ENCODE measurements at places on chromosomes 5 and 9.
A peak's percentile ranks its signal among the peaks of the same experiment; 100 is the strongest.

GRCh38 chr5:93926831-93927620 is 185.6 kb upstream of the POU5F2 start:
- no peak for DNase-seq

DNA sequence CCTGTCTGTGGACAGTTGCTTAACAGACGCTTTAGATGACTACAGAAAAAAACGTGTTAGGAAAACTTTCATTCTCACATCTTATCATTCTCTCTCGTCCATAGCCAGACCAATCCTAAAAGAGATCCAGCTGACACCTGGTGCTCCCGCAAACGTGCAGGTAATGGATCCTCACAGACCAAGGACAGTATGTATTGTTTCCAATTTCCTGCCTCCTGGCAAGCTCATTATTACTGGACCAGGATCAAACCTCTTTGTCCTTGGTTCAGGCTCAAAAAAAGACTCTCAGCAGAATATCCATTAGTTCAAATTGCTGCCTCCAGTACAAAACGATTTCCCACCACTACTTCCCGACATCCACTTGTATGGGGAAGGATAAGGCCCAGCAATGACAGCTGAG is 62.4 kb downstream of the SERINC5 start:
- no peak for DNase-seq

DNA sequence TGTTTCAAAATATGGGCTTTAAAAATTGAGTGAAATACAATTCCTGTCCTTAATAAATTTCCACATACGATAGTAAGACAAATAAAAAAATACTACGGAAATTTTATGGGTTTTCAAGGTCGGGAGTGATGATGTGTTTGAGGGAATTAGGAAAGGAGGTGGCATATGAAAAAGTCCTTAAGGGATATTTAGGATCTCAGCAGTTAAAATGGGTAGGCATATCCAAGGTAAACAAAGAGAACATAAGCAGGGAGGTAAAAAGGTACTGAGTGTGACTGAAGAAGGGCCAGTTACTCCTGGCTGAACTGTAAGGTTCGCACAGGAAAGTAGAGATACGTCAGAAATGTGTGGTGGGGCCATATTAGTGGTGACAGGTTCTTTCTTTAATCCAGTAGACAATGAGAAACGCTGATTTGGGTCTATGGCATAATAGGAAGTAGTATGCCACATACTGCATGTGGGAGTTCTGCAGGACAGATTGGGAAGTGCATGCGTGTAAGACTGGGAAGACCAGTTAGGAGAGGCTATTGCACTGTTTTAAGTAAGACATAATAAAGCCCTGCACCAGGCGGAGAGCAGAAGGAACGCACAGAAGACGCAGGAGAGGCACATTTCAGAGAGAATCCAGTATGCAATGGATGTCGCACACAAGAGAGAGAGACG is 937 bp upstream of the HMGCR start:
- no peak for DNase-seq

- peak; percentile 64 for DNase-seq
Measured at GRCh38 chr5:150217873-150218692, 28.2 kb downstream of the SLC6A7 start.

- DNase-seq, result no peak
Measured at GRCh38 chr5:135492319-135492626, 40.1 kb upstream of the TIFAB start.

- DNase-seq, result no peak
Measured at GRCh38 chr5:53856506-53856905, 296.1 kb downstream of the NDUFS4 start.

GRCh38 chr9:93969328-93969661 is 14.1 kb upstream of the BARX1 start:
- no peak for DNase-seq

DNA sequence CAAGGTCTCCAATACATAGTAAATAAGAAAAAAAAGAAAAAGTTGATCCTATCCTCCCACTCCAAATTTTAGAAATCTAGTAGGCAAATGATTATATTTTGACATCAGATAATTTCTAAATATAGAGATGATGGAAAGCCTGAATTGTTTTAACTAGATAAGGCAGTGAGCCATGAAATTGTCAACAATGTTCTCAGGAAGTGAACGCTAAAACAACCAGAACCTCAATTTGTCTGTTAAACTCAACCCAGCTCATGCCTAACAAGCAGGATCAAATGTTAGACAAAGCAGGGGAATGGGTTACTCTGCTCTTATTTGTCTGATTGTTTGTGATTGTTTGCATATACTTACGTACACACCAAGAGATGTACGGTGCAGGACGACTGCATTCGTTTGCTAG is 49.2 kb downstream of the ESM1 start:
- no peak for DNase-seq

GRCh38 chr9:30774326-30774725 is 1610.1 kb upstream of the ACO1 start:
- no peak for DNase-seq

DNA sequence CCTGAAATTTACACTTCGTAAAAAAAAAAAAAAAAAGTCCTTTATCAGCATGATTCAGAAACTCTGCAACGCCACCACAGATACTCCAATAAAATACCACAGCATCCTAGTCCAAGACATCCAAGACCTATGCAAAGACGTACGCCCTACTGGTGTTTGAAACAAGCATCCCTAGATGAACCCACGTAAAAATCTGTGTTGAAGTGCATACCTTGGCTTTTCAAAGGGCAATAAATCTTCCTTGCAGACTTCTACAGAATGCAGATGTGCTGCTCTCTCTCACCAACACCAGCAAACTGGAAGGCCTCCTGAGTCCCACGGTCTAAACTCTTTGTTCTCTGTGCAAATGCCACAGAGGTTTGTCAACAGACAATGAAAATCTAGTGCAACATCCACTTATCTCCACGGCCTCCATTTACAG is 38.8 kb downstream of the MYO10 start:
- DNase-seq, result no peak

- no peak for DNase-seq
Measured at GRCh38 chr5:176731506-176732160, 78.7 kb upstream of the UNC5A start.

DNA sequence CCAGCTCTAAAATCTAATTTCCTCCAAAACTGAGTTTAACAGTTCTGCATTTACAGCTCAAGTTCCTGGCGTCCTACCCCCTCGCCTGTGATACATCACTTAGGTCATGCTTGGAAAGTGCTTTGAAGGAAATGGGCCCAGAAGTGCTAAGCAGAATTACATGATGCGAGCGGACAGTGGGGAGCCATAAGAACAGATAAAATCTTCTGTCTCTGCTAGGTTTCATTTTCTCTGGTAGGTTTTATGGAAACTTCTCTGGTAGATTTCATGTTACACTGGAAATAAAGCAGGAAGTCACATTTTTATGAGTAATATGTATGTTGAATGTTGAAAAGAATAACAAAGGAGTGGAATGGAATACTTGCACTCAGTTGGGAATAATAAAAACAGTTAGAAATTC is 138.3 kb downstream of the ZDHHC21 start:
- DNase-seq, result no peak

DNA sequence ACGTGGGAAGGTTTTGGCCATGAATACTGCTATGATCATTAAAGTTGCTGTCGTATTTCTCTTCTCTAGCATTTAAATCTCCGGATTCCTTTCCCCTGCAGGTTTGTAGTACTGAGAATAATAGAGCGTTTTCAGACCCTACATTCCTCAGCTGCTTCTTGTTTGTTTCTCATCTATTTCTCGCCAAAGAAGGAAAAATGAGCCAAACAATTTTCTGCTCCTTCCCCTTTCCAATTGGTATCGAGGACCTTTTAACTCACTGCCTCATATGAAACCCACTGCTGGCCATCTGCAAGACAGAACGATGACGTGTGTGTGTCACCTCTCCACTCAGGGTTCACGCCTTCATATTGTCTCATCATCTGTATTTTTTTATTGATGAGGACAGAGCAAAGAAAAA is 689.4 kb upstream of the WWC1 start:
- no peak for DNase-seq

GRCh38 chr9:32483343-32483742 is 42.7 kb downstream of the RIGI start:
- no peak for DNase-seq

DNA sequence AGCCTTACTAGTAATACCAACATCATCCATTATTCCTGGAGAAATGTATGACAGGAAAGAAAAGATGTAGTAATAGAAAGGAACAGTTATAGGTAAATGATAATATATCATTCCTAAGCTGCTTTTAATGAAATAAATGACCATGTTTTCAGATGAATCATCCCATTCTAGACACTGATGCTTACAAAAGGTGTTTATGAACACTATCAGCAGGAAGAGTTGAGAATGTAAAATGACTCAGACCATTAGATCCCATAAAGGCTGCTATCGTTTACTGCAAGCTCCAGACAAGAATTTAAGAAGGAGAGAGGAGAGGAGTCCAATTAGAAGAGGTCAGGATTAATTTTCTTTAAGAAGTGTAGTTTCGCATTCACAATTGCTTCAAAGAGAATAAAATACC is 1033.5 kb downstream of the EFNA5 start:
- no peak for DNase-seq

DNA sequence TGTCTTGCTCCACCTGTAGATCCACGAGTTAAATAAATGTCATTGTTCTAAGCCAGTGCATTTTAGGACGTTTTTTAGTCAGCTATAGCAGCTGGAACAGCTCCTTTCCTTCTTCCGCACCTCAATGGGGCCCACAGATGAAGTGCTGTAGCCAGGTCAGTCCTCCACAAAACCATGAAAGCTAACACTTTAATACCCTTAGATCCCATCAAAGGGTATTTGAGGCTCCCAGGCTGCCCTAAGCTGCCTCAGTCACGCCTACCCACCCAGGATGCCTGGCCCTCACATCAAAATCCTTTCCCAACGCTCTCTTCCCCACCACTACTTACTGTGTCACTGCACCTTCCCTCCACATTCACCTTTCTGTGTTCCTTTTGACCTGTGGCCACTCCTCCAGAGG is 44.1 kb upstream of the ACO1 start:
- no peak for DNase-seq

DNA sequence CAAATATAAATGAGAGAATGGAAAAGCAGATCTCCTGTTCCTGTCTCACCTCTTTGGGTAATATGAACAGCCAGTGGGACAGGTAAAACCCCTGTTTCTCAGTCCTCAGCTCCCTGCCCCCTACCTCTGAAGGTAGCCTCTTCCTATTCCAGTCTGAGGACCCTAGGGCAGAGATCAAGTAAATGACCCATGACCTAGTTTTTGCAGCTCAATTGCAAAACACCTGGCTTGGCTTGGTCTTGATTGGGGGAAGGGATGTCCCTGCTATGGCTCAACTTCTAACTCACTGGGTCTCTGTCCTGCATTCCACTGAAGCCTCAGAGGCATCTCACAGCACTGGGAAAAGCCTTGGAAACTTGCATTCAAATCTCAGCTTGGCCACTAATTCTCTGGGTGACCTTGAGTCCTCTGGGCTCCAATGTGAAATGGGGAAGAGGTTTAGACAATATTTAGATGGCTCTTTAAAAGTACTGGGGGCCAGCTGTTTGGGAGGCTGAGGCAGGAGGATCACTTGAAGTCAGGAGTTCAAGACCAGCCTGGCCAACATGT is 1.6 kb upstream of the GALT start:
- DNase-seq, result no peak

- no peak for DNase-seq
Measured at GRCh38 chr9:107548298-107549142, 59.0 kb upstream of the KLF4 start.

GRCh38 chr9:104748359-104749031 is 1.0 kb downstream of the NIPSNAP3A start:
- DNase-seq, result no peak

DNA sequence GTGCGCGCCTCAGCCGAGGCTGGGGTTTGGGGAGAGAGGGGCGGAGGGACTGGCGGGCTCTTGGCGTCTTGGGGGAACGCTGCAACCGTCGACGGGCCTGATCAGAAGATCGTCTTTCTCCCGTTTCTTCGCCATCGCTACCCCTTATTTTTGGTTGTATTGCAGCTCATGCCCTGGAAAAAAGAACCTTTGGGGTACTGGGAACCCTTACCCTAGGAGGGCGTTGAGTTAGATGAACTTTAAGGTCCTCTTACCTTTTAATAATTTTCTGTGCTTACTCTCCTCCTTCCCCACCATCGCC is 719 bp downstream of the PAIP2 start:
- DNase-seq, result peak; percentile 69

GRCh38 chr9:31347082-31347617 is 1037.3 kb upstream of the ACO1 start:
- DNase-seq, result no peak

- DNase-seq, result no peak
Measured at GRCh38 chr5:124936626-124936933, 190.1 kb upstream of the ZNF608 start.

DNA sequence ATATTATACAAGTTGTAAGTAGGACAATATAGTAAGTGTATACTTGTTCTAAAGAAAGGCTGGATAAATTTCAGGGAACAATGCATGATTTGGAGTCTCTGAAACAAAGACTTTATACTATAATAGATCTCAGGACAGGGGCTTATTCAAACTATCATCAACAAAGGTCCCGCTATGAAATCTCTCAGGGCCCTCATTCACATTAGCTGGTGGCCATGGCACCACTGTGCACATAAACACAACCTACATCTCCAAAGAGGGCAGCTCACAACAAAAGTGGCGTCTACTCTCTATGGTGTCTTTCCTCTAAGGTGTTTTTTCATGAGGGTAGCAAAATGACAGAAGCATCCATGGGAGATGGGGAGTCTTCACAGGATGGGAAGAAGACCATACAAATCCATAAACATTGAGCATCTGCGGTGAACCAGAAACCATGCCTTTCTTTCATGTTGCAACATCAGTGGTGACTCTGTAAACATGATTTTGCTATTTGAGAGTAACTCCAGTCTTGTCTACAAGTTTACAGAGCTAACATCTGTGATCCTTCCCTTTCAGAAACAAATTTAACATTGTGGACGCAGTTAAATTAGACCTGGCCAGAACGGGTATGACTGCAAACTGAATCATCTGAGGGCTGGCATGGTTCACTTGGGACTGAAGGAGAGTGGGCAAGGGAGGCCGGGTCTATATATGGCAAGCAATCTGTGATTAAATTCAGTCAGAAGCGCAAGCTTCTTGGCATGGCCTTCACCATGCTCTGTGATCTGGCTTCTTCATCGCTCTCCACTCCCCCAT is 5.5 kb downstream of the TTLL11 start:
- no peak for DNase-seq

- no peak for DNase-seq
Measured at GRCh38 chr5:142115937-142116614, 7.5 kb downstream of the NDFIP1 start.

- no peak for DNase-seq
Measured at GRCh38 chr9:113734826-113735225, 141.3 kb upstream of the ZNF618 start.

DNA sequence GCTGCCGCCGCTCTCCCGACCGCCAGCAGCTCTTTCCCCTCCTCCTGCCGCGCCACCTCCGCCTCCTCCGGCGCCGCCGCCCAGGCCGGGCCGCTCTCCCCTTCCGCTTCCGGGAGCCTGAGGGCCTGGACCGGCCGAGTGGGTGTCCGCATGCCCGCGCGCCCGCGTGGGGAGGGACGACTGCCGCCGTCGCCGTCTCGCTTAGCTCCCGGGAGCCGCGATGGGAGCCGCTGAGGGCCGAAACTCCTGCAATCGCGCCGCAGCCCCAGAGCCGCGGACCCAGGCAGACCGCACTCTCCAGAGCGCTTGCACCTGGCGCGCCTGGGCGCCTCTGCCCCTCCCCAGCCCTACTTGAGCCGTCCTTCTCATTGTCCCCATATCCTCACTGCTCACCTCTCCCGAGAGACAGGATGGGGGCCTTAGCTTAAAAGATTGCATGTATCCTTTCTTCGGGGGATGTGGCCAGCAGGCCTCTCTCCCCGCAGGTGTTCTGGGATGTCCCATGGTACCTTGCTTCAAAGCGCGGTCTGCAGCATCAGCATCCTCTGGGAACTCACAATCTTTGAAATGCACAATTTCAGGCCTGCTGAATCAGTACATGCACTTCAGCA is at the start of gene ZDHHC21:
TSS of gene ZDHHC21 (minus strand) at position 182 of the 611 bp plus-strand sequence. CDS start 19,092 bp downstream, outside the sequence.
- DNase-seq, result peak; percentile 18

All from activated gamma-delta T cell treated with anti-CD3 and anti-CD28 coated beads, Interleukin-2, amount 50 U/mL, for 16 hours (primary cell).